ENCODE measurements at places on chromosomes 12 and 14.
A peak's percentile ranks its signal among the peaks of the same experiment; 100 is the strongest.

DNA sequence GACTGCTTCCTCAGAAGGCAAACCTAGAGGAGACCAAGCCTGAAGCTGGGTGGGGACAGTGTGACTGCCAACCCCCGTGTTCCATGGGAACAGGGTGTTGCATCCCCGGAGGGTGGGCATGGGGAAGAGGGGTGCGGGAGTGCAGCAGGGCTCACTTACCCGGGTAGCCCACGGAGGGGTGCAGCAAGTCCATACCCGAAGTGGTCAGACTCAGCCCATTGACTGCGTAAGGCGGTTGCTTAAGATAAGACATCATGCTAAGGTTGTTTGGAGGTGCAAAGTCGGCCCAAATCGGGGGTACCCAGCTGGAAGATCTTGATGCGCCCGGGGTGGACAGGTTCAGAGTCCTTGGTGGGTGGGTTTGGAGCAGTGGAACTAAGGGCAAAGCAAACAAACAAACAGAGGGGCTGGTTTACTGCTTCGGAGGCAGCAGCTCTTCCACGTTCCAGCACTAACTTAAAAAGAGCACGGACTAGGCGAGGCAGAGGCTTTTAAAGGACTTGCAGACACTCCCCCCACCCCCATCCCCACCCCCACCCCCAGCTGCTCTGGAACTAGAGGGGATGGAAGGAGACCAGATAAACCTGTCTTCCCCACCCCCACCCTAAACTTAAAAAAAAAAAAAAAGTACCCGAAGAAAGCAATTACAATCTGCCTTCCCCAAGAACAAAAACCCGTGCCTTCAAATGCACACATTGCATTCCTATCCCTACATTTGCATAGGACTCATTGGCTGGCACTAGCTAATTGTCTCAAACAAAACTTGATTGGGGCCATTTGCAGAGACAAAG lies 4.9 kb downstream of the OTX2 start:
- DNase-seq, result no peak

- no peak for DNase-seq
Measured at GRCh38 chr14:49306152-49306751, 279.9 kb downstream of the RPS29 start.

DNA sequence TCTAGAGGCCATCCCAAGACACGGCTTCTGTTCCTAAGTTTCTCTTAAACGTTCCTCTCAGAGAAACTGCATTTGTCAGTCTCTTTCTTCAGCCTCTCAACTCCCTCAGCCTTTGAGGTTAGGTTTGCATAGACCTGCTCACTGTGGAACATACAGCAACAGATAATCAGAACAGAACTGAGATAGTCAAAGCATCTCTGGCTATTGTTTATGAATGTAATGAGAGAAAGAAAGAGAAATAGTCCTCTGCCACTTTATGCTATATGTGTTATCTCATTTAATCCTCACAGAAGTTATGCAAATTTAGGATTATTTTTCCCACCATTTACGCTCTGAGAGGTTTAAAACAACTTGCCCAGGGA lies 190.6 kb downstream of the PHLDA1 start:
- DNase-seq, result no peak

DNA sequence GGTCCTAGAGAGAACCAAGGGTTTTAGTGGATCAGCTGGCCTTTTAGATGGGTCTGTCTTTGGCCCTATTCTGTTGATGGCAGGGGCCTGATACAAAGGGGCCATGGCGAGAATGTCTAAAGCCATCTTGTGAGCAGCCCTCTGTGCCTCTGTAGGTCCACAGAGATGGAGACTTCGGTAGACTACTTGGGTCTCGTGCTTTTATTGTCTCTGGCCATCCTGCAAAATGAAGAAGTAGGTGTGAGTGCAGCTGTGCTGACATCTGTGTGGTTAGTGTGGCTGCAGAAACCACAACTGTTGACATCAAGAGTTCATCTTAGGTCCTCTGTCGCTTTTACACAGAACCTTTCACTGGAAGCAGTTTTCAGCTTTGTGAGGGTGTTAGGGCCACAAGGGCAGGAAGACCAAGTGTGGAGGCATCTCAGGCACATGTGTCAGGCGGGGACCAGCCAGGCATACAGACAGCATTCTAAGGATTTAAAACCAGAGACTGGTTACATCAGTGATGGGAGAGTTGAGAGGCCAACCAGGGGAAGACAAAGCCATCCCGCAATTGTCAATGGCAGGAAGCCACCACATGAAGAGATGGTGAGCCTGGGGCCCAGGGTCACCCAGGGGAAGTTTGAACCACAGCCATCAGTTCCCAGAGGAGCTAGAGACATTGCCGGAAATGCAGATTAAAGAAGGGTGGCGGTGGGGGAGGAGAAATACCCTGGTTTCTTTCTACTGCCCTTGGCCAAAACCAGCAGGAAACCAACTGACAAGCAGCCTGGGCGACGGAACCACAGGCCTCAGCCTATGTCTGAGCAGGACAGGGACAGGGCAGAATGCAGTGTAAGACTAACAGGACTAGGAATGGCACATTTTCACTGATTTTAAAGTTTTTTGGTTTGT lies 13.0 kb upstream of the TPCN1 start:
- DNase-seq, result peak; percentile 91

DNA sequence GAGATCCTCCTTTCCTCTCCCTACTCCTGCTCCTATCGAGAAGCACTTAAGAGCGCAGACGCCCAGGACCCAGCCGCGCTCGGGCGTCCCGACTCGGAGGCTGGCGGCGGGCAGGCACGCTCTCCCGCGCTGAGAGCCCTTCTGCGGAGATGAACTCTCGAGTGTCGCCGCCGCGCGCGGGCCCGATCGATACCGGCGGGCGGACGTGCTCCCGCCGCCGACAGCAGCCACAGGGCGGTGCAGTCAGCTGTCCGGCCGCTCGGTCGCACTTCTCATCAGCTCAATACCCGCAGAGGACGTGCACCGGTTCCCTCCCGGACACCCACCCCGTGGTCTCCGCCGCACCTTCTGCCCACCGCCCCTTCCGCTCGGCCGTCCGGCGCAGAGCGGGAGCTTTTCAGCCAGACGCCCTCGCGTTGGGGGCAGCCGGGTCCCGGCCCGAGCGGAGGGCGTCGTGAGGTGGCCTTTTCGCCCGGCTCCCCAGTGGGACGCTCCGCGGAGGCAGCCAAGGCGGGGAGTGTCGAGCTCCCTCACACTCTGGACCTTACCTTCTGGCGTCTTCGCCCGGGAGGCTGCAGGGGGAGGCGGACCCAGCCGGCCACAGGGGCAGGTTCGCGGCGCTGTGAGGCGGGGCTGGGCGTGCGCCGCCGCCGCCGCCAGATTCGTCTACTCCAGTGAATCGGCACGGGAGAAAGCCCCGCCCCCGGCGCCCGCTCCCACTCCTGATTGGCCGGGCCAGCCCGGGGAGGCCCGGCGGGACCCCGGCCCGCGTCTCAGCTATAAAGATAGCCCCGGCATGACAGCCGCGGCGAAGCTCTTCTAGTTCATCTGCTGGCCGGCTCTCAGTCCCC lies at the start of gene INSM2:
INSM2 (plus strand) TSS at position 808 of the 851 bp plus-strand sequence. CDS start 89 bp downstream, outside the sequence.
- DNase-seq, result peak; percentile 54

DNA sequence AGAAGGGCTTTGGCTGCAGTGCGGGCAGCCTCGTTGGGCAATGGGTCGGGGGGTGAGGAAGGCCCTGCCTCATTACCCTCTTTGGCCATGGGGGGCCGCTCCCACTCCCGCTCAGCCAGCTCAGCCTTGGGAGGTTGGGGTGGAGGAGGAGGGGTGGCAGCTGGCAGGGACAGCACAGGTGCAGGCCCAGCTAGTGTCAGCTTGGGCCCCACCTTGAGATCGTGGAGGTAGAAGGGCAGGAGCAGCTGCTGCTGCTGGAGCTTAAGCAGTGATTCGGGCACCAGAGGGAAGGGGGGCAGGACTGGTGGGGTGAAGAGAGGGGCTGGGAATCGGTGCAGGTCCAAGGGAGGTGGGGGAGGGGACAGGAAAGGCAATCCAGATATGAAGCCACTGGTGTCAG lies 26.0 kb downstream of the ZFHX2 start:
- no peak for DNase-seq

- DNase-seq, result no peak
Measured at GRCh38 chr12:3436461-3437065, 54.4 kb upstream of the PRMT8 start.

DNA sequence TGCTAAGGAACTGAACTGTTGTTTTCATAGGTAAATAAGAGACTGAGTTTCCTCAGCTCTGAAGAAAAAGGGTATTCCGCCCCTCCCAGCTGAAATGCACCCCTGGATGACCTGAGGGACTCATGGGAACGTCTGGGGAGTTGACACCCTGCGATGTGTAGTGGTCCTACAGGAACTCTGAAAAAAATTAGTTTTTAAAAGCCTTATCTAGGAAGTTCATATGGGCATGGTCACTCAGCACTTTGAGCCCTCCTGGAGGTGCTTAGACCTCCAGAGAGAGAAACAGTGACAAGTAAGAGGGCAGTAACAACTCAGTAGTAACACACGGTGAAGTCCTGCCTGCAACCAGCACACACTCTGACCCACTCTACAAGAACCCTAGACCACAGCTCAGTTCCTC lies 91.2 kb upstream of the CNOT2 start:
- no peak for DNase-seq

- DNase-seq, result no peak
Measured at GRCh38 chr14:33742166-33742565, 208.7 kb downstream of the EGLN3 start.

GRCh38 chr12:58270966-58271705 lies 329.8 kb downstream of the ATP23 start:
- no peak for DNase-seq

DNA sequence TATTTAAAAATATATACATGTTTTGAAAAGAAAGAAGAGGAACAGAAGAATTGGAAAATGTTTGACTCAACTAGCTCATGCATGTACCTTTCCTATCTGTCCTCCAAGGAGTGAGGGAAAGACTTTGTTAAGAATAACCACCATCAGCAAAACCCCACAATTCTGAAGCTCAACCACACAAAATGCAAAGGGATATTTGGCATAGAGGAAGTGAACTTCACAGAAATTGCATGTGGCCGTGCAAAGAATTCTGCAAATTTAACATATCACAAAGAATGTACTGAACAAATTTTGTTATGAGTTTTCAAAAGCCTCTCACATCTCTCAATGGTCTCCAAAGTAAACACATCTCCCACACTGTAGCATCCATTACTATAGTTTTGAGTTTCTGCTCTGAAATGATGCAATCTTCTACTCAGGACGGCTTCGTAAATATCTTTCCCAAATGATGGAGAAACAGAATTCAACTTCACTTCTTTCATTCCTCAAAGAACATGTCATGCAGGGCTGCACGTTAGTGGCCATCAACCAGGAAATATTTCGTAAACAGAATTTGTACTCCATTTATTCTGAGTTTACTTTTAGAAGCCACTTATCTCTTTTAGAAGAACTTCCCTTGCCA lies 17.6 kb downstream of the DUSP6 start:
- DNase-seq, result no peak

DNA sequence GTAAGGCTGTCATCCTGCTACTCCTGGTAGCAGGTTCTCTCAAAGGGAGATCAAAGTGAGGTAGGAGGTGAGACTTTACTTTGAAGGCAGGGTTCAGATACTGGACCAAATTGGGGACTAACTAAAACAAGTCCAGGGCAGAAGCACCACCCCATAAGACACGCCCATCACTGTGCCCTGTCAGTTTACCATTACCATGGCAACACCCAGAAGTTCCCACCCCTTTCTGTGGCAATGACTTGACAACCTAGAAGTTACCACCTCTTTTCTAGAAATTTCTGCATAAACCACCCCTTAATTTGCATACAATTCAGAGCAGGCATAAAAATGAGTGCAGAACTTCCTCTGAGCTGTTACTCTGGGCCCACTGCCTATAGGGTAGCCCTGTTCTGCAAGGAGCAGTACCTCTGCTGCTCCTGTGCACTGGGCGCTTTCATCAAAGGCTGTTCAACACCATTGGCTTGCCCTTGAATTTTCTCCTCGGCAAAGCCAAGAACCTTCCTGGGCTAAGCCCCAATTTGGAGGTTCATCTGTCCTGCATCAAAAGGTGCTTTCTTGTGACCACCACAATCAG lies 64.8 kb upstream of the MAX start:
- DNase-seq, result no peak

Data from HL-60 (cell line).